ENCODE measurements at places on chromosomes 2 and 18.

DNA sequence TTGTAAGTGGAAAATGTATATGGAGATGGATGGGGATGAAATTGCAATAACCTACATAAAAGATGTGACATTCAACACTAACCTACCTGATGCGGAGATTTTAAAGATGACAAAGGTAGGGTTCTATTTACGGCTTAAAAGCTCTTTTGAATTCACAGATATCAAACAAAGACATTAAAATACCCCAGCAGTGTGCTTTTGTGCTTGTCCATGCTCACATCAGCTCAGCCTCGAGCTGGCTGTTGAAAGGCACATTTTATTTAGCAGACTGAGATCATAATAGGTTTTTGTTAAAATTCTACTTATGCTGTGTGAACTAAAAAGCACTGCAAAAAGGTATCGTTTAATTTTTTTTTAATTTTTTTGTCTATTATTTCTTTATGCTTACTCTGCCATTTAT, 96.0 kb upstream of the CDCA7 start:
- no peak for DNase-seq

GRCh38 chr2:21667638-21668037, 543.9 kb downstream of the TDRD15 start:
- DNase-seq: no peak

DNA sequence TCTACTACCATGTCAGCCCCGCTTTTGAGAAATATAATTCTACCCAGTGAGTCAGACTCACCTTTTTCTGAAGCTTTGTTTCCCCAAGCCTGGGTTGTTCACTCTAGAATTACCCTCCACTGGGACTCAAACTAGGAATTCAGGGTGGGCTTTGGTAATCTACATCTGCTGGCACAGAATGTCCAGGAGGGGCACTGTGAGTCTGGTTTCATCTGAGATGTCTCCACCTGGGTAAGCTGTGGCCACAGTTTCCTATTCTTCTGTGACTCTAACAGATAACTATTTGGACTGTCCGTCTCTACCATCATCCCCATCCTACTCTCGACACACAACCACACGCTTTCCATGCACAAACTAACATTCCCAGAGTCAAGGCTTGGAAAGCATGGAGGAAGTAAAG, 457.2 kb downstream of the STK39 start:
- no peak for DNase-seq

GRCh38 chr2:213792045-213792444, 507.8 kb downstream of the SPAG16 start:
- no peak for DNase-seq

DNA sequence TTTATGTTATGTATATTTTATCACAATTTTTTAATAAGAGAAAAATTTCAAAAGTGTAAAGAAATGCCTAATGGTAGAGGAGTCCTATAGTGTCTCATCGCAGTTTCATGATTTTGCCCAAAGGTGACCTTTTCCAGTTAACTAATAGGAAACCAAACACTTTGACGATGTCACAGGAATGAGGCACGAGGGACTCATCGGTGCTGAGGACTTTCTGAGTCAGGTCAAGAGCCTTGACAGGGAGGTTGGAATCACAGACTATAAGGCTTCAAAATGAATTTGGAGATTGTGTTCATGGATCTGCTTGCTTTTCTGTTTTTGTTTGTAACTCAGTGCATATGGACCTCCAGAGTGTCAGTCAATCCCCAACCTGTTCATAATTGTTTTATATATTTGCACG, 15.1 kb upstream of the RTTN start:
- DNase-seq: no peak

GRCh38 chr2:50650403-50650810, 381.5 kb downstream of the NRXN1 start:
- DNase-seq: no peak

DNA sequence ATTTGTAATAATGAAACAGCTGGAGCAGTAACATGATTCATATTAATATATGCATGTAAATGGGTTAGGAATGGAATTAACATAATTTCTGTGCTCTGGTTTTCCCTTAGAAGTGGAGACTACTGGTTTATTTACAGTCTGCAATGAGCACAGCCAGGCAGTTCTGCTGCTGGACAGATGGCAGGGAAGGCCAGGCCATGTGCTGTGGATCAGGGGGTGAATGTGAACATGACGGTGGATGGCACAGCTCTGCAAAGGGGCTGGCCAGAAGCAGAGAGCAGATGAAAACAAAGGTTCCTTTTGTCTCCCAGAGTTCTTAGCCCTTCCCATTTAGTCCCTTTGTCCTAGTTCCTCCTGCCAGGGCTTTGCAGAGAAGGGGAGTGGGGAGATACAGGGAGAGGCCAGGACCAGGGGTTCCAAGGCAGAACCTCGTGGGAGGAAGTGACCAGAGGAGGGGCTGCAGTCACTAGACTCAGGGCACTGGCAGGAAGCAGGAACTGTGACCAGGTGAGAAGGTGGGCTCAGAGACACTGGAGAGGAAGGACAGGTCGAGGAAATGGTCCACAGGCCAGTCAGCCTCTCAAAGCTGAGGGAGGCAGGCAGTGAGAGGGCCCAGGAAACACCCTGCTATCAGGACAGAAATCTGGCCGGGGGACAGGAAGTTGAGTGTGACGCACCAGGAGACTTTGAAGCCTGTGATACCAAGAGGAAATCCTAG, 112.9 kb upstream of the ATP8B1 start:
- DNase-seq: no peak

DNA sequence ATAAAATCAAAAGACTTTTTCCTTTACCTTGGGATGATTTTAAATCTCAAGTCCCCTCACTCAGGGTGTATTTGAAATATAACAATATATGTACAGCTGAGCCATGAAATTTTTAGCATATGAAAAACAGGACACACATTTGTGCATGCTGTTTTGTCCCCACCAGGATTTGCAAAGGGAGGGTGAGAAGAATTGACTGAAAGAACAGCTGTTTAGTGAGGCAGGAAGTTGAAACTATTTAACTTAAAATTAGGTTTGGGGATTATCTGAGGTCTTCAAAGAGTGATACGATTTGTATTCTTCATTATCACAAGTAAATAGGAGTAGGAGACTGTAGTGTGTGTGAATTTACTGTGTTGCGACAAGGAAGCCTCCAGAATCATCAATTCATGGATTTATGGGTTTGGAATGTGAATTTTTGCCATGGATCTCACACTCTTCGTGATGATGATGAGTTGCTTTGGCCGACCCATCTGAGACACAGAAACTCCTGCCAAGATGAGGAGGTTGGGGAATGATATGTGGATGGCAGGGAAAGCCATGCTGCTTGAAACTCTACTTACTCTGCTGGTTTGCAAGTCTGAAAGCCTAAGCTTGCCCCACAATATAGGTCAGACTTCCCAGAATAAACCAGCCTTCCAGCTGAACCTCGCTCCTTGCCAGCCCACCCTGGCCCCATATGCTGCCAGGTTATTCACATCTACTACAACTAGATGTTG, 31.0 kb upstream of the SPATS2L start:
- DNase-seq: no peak

DNA sequence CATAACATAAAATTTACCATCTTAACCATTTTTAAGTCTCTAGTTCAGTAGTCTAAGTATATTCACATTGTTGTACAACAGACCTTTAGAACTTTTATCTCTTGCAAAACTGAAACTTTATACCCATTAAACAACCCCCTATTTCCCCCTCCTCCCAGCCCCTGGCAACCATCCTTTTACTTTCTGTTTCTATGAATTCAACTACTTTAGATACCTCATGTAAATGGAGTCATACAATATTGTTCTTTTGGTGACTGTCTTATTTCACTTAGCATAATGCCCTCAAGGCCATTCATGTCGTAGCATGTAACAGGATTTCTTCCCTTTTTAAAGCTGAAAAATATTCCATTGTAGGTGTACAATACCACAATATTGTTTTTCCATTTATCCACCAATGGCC, 129.8 kb downstream of the PDE11A start:
- DNase-seq: no peak

DNA sequence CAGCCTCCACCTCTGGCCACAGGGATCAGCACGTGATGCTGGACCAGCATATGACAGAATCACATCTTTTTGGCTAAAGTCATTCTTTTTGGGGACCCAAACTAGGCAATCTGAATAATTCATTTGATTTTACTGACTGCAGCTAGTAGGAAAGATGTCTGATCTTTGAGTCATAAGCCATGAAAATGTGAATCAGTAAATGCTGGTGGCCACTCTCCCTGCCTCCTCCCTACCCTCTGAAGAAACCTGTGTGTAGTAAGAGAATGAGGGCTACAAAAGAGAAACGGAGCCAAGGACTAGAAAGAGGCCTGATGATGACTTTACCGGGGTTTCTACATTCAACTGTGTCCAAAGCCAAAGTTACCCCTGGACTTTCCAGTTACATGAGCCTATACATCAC, 10.1 kb upstream of the LRPPRC start:
- DNase-seq: no peak

- no peak for DNase-seq
Measured at GRCh38 chr2:83943265-83943664, 515.8 kb downstream of the SUCLG1 start.

DNA sequence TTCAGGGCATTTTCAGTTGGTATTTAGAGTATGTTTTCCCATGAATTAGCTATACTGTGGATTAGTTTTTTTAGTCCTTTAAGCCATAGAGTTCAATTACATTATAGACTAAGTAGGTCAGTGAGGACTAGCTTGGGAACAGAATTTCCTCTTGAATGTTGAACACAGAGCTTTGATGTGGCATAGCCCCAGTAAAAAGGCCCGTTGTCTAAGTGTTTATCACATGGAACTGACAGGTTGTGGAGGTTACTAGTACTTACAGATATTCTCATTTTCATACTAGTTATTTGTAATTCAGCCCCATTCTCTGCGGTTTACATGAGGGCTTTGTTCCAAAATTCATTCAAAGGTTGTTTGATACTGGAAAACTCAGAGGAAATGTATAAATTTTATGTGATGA, 6.2 kb downstream of the INSIG2 start:
- DNase-seq: no peak
